Stimulated activated CD4-positive, alpha-beta T cell treated with anti-CD3 and anti-CD28 coated beads, Interleukin-15, amount 100 ng/mL, for 1 hour (primary cell): ENCODE measurements at places on chromosomes 4 and X.

DNA sequence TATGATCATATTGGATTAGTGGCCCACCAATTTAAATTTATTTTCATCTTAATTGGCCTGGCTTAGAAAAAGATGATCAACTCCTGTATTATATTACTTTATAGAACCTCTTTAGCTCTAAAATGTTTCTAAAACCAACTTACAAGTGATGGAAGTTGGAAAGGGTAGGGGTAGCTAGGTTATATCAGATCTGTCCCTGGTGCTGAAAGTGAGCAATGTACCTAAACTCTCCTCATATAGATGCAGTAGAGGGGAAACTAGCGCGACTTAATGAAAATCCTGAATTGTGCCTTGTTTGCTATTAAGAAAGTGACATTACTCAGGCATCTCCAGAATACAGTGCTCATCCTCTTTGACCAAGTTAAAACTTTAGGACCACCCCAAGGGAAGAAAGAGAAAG is 7.5 kb upstream of the PTCHD1 start:
- DNase-seq = no peak

DNA sequence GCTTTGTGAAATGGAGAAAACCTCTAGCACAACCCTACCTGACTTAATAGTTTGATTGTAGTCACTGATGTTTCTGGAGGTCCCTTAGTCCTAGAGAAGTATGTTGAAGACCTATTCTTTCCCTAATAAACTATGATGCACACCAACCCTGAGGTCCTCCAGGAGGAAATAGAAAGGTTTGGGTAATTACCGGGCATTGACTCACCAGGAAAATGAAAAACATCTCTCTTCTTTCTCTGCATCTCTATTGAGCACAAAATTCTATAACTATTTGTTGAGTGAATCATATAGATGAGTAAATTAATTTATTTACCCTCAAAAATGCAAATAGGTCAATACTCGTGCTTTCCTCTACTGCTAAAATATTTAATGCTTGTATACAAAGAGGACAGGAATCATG is 582.4 kb upstream of the FAM241A start:
- DNase-seq = no peak

- DNase-seq = no peak
Observed at GRCh38 chr4:133921280-133922195, 280.1 kb downstream of the PABPC4L start.

DNA sequence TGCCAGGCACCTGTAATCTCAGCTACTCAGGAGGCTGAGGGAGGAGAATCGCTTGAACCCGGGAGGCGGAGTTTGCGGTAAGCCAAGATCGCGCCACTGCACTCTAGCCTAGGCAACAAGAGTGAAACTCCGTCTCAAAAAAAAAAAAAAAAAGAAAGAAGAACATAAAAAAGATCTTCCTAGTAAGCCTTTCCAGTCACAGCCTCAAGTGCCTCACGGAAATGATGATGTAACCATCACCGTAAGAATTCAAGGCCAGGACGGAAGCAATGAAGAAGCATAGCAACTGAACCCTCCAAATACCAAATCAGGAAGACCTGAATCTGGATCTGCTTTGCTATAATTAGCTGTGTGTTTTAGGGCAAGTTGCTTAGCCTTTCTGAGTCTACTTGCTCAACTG is 28.8 kb downstream of the RBM47 start:
- DNase-seq = no peak

DNA sequence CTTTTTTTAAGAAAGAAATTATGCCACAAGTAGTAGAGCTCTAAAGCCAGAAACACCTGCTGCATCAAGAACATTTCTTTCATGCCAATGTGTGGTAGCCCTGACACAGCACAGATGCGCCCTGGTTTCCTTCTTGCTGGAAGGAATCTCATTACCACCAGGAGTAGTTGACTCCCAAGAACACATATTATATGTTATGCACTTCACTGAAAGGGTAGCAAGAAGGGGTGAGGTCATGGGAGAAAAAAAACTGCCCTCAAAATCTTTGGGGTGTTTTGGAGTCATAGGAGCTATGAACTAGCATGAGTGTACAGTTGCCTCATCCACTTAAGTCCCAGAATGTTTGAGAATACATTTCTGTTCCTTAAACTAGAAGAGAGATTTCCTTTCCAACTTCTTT is 185.8 kb upstream of the C1QTNF7 start:
- DNase-seq = no peak
